ENCODE measurements at places on chromosomes 4 and X. TPM values are rescaled to one million over a fixed set of nuclear protein-coding genes. Genes with fewer than 3 reads are reported as not detected.

GRCh38 chrX:107894038-107894437, 68.4 kb downstream of the MID2 start:
- DNase-seq, result peak; percentile 10

SLC6A8 gene
- 38.8 TPM for polyA plus RNA-seq

GLRA2 gene
- 0.22 TPM for polyA plus RNA-seq

KLHL4 gene
- polyA plus RNA-seq, result 30.3 TPM

PLP1 gene
- polyA plus RNA-seq, result 77.9 TPM
